Occipital lobe (tissue), 3 donors: ENCODE measurements at places on chromosomes 1 and 21. TPM values are rescaled to one million over a fixed set of nuclear protein-coding genes. Genes with fewer than 3 reads are reported as not detected.

GPR52 gene
- total RNA-seq = 12.9 TPM

ARTN gene
- 0.62 TPM for total RNA-seq

FAM72C gene
- 0.16 TPM for total RNA-seq

TP73 gene
- total RNA-seq = 0.16 TPM

AIRE gene
- total RNA-seq = not detected

FMO4 gene
- 1.9 TPM for total RNA-seq

CDK18 gene
- total RNA-seq = 0.16 TPM

RPL5 gene
- 1,360 TPM for total RNA-seq

TXNIP gene
- total RNA-seq = 317 TPM

CXADR gene
- total RNA-seq = 372 TPM
